ENCODE measurements at places on chromosomes 11 and 22.

- no peak for DNase-seq
Measured at GRCh38 chr22:32846780-32847491, 45.4 kb downstream of the TIMP3 start.

- no peak for DNase-seq
Measured at GRCh38 chr11:60625262-60625661, 74.2 kb upstream of the MS4A8 start.

DNA sequence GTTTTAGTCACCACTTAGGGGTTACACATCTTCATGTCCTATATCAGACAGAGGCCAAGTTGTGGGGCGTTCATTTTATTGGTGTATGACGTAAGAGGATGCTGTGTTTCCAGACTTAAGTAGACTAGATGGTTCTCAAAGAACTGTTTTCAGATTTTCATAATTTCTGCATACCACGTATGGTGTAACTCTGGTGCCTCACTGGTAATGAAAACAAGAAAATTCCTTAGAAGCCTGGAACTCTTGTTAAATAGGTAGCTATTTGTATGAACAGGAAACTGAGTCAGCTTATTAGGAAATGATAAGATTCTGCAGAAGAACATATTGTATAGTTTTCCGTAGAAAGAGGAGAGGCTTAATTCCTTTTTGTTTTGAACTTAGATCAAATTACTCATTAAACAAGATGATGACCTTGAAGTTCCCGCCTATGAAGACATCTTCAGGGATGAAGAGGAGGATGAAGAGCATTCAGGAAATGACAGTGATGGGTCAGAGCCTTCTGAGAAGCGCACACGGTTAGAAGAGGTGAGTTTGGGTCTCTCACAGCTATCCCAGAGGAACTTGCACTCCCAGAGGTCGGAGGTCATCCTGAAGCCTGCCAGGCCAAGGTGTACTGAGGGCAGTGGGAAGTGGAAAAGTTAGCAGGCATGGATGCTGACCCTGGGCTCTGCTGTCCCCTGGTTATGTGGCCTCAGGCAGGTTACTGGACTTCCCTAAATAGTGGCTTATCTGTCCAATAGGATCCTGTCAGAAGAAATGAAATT is 3.9 kb downstream of the CDC45 start:
- no peak for DNase-seq

GRCh38 chr11:129451524-129451923 is 75.9 kb downstream of the BARX2 start:
- DNase-seq: no peak

DNA sequence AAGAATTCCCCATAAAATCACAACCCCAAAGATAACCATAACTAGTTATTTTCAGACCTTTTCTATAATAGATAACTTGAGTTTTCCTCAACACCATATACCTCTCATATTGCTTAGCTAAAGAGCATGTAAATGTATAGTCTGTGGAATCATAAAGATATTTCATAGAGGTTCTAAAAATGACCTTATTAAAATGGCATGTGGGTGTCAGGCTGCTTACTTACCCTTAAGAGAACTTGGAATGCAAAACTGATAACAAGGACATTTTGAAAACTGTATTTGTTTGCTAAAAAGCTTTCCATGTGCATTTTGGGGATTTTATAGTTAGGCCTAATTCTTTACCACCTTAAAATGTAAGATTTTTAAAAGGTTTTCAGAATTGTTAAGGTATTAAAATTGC is 4.7 kb downstream of the SIK2 start:
- no peak for DNase-seq

GRCh38 chr11:103737747-103738146 is 298.7 kb upstream of the DDI1 start:
- no peak for DNase-seq

- no peak for DNase-seq
Measured at GRCh38 chr11:123587559-123587958, 66.9 kb downstream of the SCN3B start.

- DNase-seq: no peak
Measured at GRCh38 chr11:65625628-65626342, 10.2 kb downstream of the PCNX3 start.

- DNase-seq: no peak
Measured at GRCh38 chr11:94151903-94152677, 23.4 kb downstream of the PANX1 start.

GRCh38 chr11:118618991-118619375 is 11.6 kb downstream of the PHLDB1 start:
- DNase-seq: no peak

DNA sequence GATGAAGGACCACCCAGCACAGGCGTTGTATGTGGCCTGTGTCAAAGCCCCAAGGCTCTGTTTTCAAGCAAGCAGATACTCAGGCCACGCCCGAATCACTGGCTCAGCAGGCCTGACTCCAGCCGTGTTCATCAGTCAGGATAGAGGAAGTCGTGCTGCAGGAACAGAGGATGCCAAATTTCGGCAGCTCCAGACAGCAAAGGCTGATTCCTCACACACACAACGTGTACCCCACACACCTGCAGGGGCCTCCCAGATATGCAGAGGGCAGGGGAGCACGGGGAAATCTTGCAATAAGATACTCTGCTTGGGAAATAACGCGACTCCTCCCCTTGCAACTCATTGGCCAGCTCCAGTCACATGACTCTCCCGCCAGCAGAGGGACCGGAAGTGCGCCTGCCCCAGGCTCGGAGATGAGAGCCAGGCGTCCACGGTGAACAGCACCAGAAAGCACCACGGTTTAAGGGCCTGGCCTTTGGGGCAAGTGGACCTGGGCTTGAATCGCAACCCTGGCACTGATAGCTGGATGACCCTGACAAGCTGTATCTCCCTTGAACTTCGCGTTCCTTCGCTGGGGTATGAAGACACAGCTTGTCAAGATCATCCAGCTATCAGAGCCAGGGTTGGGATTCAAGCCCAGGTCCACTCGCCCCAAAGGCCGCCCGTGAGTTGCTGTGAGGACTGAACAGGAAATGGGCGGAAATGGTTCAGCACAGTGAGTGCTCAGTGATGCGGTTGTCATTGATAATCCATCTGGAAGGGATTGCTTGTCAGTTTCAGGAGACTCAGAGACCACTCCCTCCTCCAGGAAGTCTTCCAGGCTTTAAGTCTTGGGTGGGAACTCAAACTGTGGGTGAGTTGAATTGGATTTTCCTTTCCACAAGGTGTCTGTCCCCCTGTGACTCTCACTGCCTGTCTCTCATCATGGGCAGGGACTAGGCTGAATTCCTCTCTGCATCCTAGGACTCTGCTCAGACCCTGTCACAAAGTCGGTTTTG is 88.5 kb downstream of the MYEOV start:
- DNase-seq: no peak

DNA sequence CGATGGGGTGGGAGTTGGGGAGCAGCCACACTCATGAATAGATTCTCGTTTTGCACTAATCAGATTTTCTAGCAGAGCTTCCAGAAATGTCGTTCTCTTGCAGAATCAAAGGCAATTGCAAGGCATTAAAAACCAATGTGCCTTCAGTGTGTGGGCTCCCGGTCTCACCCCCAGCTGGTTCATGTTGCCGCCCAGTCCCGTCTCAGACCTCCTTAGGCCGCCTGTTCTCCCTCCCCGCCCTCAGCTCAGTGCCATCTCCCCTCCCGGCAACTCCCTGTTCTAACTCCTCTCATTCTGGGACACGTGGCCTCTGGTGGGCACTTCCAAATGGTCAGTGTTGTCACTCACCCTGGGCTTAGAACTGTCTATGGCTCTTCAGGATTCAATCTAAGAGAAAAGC is 42.5 kb upstream of the SMIM38 start:
- no peak for DNase-seq

DNA sequence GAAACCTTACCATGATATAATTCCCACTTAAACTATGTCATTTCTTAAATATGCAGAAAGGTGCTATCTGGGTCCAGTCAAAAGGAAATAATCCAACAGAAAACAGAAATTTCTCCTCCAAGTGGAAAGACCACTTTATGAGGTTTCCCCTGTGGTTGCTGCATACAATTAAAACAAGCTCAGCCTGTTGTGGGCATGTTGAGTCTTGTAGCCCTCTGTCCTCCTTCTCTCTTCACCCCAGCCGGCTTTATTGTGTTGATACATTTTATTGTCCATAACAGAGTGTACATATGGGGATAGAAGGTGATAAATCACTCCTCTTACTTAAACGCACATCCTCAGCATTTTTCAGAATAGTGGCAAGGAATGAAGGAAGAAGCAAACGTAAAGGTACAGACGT is 126.0 kb upstream of the MTNR1B start:
- peak; percentile 93 for DNase-seq

GRCh38 chr22:28129319-28129962 is 210.4 kb upstream of the PITPNB start:
- no peak for DNase-seq

DNA sequence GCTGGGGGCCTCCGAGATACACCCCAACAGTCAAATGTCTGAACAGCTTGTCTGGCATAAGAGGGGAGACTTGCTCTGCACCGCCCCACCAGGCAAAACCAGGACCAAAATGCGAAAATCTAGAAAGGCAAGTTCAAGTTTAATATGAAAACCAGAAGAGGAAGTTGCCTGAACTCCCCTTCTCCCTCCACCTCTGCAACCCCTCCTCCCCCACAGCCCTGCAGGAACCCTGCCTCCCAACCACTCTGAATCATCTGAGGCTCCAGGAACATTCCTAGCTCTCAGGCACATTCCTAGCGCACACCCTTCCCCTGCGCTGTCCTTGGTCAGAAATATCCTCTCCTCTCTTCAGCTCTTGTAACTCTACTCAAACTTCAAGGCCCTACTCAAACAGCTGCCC is 36.7 kb downstream of the ISX start:
- DNase-seq: no peak

GRCh38 chr11:49405743-49406142 is 197.3 kb upstream of the FOLH1 start:
- no peak for DNase-seq

DNA sequence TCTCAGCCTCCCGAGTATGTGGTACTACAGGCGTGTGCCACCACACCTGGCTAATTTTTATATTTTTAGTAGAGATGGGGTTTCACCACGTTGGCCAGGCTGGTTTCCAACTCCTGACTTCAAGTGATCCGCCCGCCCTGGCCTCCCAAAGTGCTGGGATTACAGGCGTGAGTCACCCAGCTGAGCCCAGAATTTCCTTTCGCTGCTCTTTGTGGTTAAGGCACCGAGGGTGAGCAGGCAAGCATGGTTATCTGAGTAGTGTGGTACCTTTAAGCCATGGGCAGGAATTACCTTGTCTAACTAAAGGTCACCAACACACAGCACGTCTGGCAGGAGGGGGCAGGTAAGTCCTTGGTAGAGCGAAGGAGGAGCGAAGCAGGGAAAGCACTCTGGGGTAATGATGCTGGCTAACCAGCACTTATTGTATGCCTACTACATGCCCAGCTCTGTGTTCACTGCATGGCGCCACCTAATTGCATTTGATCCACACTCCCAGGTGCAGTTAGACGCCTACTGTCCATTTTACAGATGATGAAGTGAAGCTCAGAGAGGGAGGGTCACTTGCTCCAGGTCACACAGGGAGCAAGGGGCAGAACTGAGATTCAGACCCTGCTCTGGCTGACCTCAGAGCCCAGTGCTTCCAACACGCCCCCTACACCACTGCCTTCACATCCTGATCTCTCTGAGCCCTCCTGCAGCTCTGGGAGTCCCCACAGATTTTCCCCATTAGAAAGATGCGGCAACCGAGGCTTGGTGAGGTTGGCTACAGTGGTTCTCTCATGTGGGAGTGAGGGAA is 45.7 kb downstream of the TRIOBP start:
- DNase-seq: no peak

DNA sequence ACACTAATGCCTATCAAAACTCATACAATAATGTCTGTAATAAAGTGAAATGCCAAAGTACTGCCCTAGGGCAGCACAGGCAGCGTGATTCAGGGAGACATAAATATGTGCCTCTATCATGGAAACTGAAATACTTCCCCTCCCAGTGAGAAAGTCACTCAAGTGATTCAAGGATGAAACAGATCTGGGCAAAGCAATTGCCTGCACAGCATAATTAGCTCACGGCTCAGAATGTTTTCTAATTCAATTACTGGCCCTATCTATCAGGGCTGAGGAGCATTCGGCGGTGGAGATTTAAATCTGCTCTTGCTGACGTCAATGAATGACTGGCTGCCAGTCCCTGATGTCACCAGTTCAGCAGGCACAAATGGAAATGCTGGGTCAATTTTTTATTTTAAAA is 27.7 kb upstream of the PPP2R1B start:
- no peak for DNase-seq

DNA sequence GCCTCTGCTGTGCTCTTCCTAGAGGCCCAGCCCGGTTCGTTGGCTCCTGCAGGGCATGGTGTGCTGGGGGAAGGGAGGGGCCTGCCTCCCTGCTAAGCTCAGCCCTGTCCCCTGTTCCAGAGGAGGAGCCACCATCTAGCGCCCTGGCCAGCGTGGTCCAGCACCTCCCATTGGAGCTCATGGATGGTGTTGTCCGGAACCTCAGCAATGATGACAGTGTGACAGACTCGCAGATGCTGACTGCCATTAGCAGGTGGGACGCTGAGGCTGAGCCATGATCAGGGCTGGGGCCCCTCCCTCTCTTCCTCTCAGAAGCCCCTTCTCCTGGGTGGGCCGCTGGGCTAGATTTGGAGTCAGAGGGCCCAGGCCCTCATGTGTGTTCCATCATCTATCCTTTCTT is 9.1 kb downstream of the USP35 start:
- no peak for DNase-seq

DNA sequence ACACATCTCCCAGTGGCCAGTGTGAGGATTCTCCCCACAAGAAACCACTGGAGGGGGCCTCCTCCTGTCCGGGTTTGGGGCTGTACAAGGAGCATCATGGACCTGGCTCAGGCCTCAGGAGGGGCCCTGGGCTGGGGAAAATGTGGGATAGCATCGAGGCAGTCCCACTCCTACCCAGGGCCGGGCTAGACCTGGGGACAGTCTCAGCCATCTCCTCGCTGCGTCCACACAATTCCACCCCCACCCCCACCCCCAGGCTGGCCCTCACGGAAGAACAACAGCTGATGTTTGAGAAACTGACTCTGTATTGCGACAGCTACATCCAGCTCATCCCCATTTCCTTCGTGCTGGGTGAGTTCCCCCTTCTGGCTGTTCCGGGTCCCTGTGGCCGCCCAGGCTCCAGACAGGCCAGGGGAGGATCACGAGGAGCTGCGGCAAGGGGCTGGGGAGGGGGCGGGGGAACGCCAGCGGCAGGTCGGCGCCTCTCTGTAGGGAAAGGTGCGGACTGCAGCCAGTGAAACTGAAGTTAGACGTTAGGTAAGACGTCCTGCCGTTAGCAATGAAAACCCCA is 4.8 kb downstream of the BEST1 start:
- DNase-seq: no peak

GRCh38 chr11:68541116-68541515 is 80.6 kb downstream of the PPP6R3 start:
- DNase-seq: no peak

DNA sequence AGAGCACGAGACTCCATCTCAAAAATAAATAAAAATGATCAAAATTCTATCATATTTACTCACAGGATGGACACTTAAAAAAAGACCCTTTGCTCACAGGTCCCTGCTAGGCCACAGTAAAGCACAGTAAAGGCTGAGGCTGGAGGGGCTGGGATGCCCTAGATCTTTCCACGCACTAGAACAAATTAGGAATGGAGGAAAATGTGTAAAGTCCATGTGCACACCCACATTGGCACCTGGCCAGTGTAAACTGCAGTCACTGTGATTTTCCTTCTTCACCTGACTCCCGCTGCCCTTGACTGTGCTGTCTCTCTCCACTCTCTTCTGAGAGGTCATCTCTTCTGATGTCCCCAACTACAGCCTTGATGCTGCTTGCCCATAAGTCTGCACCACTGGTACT is 195.5 kb downstream of the EFCAB6 start:
- DNase-seq: no peak

- DNase-seq: no peak
Measured at GRCh38 chr22:33932997-33933396, 12.7 kb upstream of the LARGE1 start.

GRCh38 chr22:27245056-27245455 is 556.5 kb downstream of the MN1 start:
- no peak for DNase-seq

All from NCI-H187 treated with DMSO at 0.1 percent for 48 hours (cell line).